ENCODE measurements at places on chromosomes 2 and 18.

DNA sequence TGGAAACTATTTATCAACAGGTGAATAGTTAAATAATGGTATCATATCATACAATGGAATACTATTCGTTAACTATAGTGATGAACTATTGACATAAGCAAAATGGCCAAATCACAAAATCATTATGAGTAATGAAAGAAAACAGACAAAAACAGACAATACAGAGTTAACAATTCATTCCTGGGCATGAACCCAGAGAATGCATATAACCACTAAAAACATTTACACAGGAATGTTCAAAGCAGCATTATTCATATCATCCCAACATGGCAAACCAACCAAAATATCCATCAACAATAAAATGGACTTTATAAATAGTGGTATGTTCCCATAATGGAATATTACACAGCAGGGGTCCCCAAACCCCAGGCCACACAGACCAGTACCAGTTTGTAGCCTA is 131.2 kb upstream of the CYP1B1 start:
- H3K4me1 ChIP-seq = no peaks in the 10 kb centered on the region
- DNase-seq = no peak
- H3K27me3 ChIP-seq = no peaks in the 10 kb centered on the region

GRCh38 chr18:76391038-76391437 is 104.0 kb downstream of the ZNF516 start:
- no peak overlapping the region for H3K27ac ChIP-seq
- peaks cover 13% of the 10 kb centered on the region for H3K4me1 ChIP-seq
- no peak overlapping the region for H3K4me3 ChIP-seq
- peaks cover 29% of the 10 kb centered on the region for H3K36me3 ChIP-seq
- no peaks in the 10 kb centered on the region for H3K27me3 ChIP-seq

DNA sequence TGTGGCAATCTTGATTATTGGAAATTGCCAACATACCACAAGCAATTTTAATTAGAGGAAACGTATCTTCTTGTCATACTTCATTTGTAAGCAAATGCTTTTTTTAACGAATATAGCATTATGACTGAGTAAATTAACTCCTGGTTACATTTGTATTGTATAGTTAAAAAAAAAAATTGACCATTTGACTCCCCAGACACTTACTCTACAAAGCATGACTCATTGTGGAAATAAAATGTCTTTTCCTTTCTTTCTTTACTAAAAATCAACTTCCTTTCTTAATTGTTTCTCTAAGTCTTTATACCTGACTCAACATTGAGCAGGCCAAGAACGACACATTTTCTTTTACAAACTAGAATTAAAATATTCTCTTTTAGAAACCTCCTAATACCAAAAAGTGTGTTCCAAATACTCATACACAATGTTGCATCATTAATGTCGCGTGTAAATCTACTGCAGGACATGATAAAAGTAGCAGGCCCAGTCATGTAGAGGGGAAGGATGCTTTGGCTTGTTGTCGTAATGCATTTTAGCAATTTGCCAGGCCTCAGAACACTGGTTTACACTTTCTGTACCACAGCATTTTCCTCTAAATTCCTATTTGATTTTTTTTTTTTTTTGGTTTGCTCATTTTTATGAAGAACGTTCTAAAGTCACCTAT is 349.6 kb upstream of the KCNH7 start:
- H3K36me3 ChIP-seq = no peaks in the 10 kb centered on the region
- H3K4me3 ChIP-seq = no peak overlapping the region
- H3K4me1 ChIP-seq = no peaks in the 10 kb centered on the region
- H3K27me3 ChIP-seq = no peaks in the 10 kb centered on the region
- H3K27ac ChIP-seq = no peak overlapping the region

DNA sequence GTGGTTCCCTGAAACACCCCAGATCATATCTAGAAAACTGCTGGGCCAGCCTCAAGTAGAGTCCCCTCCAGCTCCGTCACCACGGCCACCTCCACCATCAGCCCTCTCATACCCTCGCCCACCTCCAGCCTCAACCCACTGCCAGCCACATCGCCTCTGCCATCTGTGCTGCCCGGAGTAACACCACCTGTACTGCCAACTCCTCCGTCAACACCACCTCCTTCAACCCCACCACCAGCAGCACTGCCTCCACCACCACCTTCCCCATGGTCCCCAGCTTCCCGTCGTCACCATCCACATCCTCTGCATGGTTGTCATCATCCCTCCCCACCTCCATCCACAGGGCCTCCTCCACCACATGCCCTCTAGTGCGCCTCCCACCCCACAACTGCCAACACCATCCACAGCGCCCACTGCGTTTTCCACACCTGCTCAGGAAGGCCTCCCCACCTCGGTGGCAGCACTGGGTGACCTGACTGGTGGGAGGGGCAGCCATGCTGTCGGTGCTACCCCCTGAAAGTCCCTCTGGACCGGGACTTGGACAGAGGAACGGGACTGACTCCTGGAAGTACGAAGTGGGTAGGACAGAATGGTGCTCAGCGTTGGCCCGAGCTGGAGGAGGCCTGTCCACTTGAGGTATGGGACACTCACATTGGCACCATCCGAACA is 1.6 kb downstream of the SNED1 start:
- H3K27me3 ChIP-seq = no peaks in the 10 kb centered on the region
- peaks cover 26% of the 10 kb centered on the region for H3K4me1 ChIP-seq
- no peak overlapping the region for H3K4me3 ChIP-seq
- DNase-seq = no peak
- peaks cover 12% of the 10 kb centered on the region for H3K36me3 ChIP-seq

GRCh38 chr2:2524348-2524941 is 193.4 kb upstream of the MYT1L start:
- H3K27ac ChIP-seq = no peak overlapping the region
- DNase-seq = no peak
- H3K36me3 ChIP-seq = no peaks in the 10 kb centered on the region
- H3K4me1 ChIP-seq = no peaks in the 10 kb centered on the region
- no peak overlapping the region for H3K4me3 ChIP-seq
- H3K27me3 ChIP-seq = no peaks in the 10 kb centered on the region

GRCh38 chr18:34873986-34874580 is 164.0 kb downstream of the DTNA start:
- DNase-seq = no peak
- peaks cover 7% of the 10 kb centered on the region for H3K4me1 ChIP-seq
- H3K36me3 ChIP-seq = peaks cover 67% of the 10 kb centered on the region
- H3K27ac ChIP-seq = no peak overlapping the region
- H3K4me3 ChIP-seq = no peak overlapping the region
- H3K27me3 ChIP-seq = no peaks in the 10 kb centered on the region

DNA sequence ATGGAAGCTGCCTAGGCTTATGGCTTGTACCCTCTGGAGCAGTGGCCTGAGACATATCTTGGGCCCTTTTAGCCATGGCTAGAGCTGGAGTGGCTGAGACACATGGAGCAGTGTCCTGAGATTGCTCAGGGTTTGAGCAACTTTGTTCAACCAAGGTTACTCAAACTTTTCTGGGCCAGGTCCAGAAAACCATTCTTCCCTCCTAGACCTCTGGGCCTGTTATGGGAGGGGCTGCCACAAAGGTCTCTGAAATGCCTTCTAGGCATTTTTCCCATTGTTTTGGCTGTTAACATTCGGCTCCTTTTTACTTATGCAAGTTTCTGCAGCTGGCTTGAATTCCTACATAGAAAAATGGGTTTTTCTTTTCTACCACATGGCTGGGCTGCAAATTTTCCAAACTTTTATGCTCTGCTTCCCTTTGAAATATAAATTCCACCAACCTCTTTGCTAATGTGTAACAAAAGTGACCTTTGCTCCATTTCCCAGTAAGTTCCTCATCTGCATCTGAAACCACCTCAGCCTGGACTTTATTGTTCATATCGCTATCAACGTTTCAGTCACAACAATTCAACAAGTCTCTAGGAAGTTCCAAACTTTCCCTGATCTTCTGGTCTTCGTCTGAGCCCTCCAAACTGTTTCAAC is 84.9 kb upstream of the MAP4K3 start:
- no peaks in the 10 kb centered on the region for H3K27me3 ChIP-seq
- H3K36me3 ChIP-seq = peaks cover 7% of the 10 kb centered on the region
- peaks cover 4% of the 10 kb centered on the region for H3K4me1 ChIP-seq
- no peak overlapping the region for H3K4me3 ChIP-seq
- no peak for DNase-seq
- peak overlapping the region; percentile 74 for H3K27ac ChIP-seq

- H3K27ac ChIP-seq = no peak overlapping the region
- H3K36me3 ChIP-seq = no peaks in the 10 kb centered on the region
- no peak overlapping the region for H3K4me3 ChIP-seq
Measured at GRCh38 chr2:240791821-240792628, 28.0 kb downstream of the KIF1A start.

DNA sequence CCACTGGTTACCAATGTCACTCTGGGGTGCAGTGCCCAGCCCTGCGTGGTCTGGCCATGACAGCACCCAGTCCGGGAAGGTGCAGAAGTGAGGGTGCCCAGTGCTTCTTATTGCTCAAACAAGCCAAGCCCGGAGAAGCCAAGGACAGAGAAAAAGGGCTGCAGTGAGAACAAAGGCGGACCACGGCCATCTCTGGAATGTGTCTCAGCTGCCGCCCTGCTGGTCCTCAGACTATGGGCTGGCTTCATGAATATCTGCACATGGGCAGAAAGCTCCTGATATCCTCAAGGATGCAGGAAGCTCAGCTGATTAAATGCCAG is 28.7 kb downstream of the COPS9 start:
- no peaks in the 10 kb centered on the region for H3K36me3 ChIP-seq
- no peak overlapping the region for H3K27ac ChIP-seq
- DNase-seq = no peak
- peaks cover 48% of the 10 kb centered on the region for H3K27me3 ChIP-seq
- no peak overlapping the region for H3K4me3 ChIP-seq
- H3K4me1 ChIP-seq = peaks cover 1% of the 10 kb centered on the region

GRCh38 chr2:10390369-10390801 is 57.7 kb downstream of the ODC1 start:
- H3K27me3 ChIP-seq = peaks cover 21% of the 10 kb centered on the region
- no peak overlapping the region for H3K4me3 ChIP-seq
- peaks cover 32% of the 10 kb centered on the region for H3K4me1 ChIP-seq

- H3K4me3 ChIP-seq = no peak overlapping the region
- DNase-seq = no peak
- peaks cover 61% of the 10 kb centered on the region for H3K27me3 ChIP-seq
- H3K4me1 ChIP-seq = no peaks in the 10 kb centered on the region
- no peaks in the 10 kb centered on the region for H3K36me3 ChIP-seq
- H3K27ac ChIP-seq = no peak overlapping the region
Measured at GRCh38 chr2:239815671-239816070, 209.5 kb downstream of the NDUFA10 start.
